ENCODE measurements at places on chromosomes 3 and 15. TPM values are rescaled to one million over a fixed set of nuclear protein-coding genes. Genes with fewer than 3 reads are reported as not detected.

DNA sequence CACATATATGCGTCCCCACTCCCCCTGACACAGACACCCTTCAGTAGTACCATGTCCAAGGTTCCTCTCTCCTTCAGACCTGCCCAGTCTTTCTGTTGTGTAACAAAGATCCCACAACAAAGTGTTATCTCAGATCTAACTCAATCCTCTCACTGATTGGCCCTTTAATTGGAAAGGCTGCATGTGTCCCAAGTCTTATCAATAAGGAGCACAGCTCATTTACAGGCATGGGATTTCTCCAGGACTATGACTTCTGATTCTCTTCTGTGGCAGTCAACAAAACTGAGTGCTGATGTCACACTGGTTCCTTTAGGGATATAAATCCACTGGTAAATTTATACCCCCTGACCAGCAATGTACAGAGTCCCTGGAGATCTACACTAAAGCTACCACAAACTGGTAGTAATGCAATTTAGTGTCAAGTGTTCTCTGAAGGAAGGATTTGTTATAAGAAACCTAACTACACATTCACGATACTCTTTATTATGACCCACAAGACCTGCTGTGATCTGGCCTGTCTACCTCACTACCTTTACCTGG lies 28.1 kb downstream of the CLK3 start:
- no peak for DNase-seq

DNA sequence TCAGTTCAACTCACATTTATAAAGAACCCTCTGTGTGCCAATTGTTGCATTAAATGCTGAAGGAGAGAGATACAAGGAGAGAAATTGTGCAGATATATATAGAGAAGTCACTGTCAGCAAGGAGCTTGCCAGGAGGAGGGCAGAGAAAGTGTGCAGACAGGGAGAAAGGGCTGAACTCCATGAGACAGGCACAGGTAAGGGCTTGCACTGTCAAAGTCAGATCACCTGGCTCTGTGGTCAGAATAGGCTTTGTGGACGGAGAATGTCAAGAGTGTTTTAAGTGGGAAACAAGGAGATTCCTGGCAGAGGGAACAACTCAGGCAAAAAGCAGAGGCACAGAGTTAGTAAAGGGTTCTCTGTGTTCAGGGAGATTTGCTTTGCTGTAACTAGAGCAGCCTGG lies 303.0 kb upstream of the TPRG1 start:
- no peak for DNase-seq

- DNase-seq = no peak
These were observed 29.6 kb downstream of the TLNRD1 start for GRCh38 chr15:81030301-81030750.

DNA sequence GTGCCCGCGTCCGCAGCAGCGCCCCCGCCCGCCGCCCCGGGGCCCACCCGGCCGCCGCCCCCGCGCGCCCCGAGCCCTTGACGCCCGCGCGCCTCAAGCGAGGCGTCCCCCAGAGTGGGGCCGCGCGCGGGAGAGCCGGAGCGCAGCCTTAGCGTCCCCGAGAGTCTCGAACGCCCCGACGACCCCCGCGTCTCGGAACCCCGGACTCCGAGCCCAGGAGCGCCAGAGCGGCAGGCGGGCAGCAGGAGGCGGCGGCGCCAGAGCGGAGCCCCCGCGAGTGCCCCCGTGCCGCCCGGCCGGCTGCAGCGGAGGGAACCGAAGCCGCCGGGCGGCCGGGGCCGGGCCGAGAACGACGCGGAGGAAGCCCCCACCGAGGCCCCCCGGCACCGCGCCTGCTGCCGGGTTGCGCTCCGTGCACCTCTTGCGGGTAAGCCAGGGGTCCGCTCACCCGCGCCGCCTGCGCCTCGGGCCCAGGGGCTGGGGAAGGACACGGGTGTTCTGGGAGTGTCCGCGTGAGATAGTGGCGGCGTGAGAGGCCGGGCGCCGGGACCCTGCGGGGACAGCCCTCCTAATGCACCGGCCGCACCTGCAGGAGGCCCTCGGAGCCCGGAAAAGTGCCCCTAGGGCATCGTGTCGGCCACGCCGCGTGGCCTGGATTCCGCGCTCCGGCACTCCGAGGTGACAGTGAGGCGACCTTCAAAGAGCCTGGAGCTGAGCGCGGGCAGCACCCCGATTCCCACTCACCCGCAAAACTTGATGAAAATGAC lies 52.0 kb upstream of the ULK4 start:
- no peak for DNase-seq

GRCh38 chr3:77373619-77374018 lies 333.7 kb downstream of the ROBO2 start:
- no peak for DNase-seq

DNA sequence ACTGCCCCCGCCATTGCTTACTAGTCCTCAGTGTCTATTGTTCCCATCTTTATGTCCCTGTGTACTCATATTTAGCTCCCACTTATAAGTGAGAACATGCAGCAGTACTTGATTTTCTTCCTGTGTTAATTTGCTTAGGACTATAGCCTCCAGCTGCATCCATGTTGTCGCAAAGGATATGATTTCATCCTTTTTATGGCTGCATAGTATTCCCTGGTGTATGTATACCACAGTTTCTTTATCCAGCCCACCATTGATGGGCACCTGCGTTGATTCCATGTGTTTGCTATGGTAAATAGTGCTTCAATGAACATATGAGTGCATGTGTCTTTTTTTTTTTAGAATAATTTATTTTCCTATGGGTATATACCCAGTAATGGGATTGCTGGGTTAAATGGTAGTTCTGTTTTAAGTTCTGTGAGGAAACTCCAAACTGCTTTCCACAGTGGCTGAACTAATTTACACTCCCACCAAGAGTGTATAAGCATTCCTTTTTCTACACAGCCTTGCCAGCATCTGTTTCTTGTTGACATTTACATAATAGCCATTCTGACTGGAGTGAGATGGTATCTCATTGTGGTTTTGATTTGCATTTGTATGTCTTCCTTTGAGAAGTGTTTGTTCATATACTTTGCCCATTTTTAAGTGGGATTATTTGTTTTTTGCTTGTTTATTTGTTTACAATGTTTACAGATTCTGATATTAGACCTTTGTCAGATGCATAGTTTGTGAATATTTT lies 53.7 kb downstream of the GALK2 start:
- DNase-seq = no peak

DNA sequence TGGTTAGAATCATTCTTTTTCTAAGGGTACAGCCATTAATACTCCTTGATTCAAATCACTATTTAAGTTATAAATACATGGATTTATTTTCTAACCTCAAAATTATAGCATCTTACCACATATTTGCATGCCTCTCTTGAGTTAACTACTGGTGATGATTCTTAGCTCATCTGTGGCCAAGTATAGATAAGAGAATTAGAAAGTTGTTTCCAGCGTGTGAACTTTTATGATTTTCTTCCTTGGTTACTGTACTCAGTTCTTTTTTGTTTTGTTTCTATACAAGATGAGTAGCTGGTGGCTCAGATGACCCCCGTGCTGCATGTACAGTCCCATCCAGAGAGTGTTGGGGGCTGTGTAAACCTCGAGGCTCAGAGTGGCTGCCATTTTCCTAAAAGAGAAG lies 124.6 kb downstream of the IGF1R start:
- DNase-seq = no peak

Gene TOPAZ1
- polyA plus RNA-seq = not detected
